Left lung (tissue), 14 donors: ENCODE measurements at places on chromosomes 12 and 14. TPM values are rescaled to one million over a fixed set of nuclear protein-coding genes. Genes with fewer than 3 reads are reported as not detected.

Gene LBHD2
- polyA plus RNA-seq = not detected

Gene LRP1-AS
- polyA plus RNA-seq = 1.0 TPM

Gene SYT1
- 5.1 TPM for polyA plus RNA-seq

Gene B4GALNT1
- 1.2 TPM for polyA plus RNA-seq

Gene UNG
- 49.2 TPM for polyA plus RNA-seq

Gene RTL1
- polyA plus RNA-seq = 0.06 TPM

Gene IKBIP
- 29.6 TPM for polyA plus RNA-seq

Gene C12orf75
- 19.8 TPM for polyA plus RNA-seq

Gene HNF1A
- polyA plus RNA-seq = 2.3 TPM

Gene SERPINA5
- polyA plus RNA-seq = 0.84 TPM

Gene DLGAP5
- 18.6 TPM for polyA plus RNA-seq

Gene PPP4R4
- 0.64 TPM for polyA plus RNA-seq

Gene CAPS2
- polyA plus RNA-seq = 9.4 TPM

Gene SAMD4A
- polyA plus RNA-seq = 10.1 TPM

Gene PDZRN4
- polyA plus RNA-seq = 0.38 TPM

Gene LYZ
- 44.5 TPM for polyA plus RNA-seq

Gene CLEC2B
- 22.7 TPM for polyA plus RNA-seq

Gene NINJ2
- polyA plus RNA-seq = 2.2 TPM

Gene SMCO2
- polyA plus RNA-seq = not detected

Gene C12orf54
- polyA plus RNA-seq = 0.35 TPM

Gene RIPK3
- polyA plus RNA-seq = 3.1 TPM

Gene CLEC1A
- polyA plus RNA-seq = 19.9 TPM

Gene CLEC4D
- polyA plus RNA-seq = 0.30 TPM

Gene GCH1
- 5.2 TPM for polyA plus RNA-seq

Gene KCNC2
- not detected for polyA plus RNA-seq

Gene RERG
- 12.9 TPM for polyA plus RNA-seq

Gene TSPAN8
- polyA plus RNA-seq = 1.2 TPM

Gene GYS2
- polyA plus RNA-seq = 0.32 TPM

Gene KRT6C
- polyA plus RNA-seq = not detected

Gene TBC1D30
- 4.3 TPM for polyA plus RNA-seq

Gene FRS2
- polyA plus RNA-seq = 46.1 TPM

Gene C12orf50
- polyA plus RNA-seq = 0.63 TPM

Gene RDH11
- polyA plus RNA-seq = 67.7 TPM

Gene PLEKHD1
- polyA plus RNA-seq = 0.11 TPM

Gene PLEKHG7
- 0.45 TPM for polyA plus RNA-seq

Gene ETFBKMT
- polyA plus RNA-seq = 3.4 TPM

Gene P3H3
- 41.7 TPM for polyA plus RNA-seq

Gene G2E3
- polyA plus RNA-seq = 39.4 TPM

Gene ADCK1
- polyA plus RNA-seq = 4.8 TPM

Gene AMHR2
- 3.0 TPM for polyA plus RNA-seq

Gene RTN1
- polyA plus RNA-seq = 4.9 TPM

Gene RBP5
- 22.5 TPM for polyA plus RNA-seq
